ENCODE measurements at places on chromosomes 3 and 15.
A peak's percentile ranks its signal among the peaks of the same experiment; 100 is the strongest.

GRCh38 chr3:142705198-142705597 is 18.6 kb upstream of the TRPC1 start:
- peak; percentile 52 for DNase-seq

GRCh38 chr3:77329116-77329515 is 289.2 kb downstream of the ROBO2 start:
- DNase-seq = no peak

DNA sequence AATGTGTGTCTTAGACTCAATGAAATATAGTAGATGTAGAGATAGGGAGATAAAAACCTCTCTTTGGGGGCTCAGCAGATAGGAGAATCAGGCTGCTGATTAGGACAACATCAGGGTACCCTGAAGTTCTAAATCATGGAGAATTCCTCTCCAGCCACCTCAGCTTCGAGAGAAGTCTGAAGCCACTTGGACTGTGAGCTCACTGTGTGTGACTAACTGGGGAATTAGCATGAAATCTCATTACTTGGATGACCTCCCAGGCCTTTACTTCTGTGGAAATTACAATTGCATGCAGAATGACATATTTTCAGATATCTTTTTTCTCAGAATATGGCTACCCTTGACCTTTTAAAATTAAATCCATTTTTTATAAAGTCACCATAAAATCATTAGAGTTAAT is 128.0 kb upstream of the MRPL3 start:
- no peak for DNase-seq

DNA sequence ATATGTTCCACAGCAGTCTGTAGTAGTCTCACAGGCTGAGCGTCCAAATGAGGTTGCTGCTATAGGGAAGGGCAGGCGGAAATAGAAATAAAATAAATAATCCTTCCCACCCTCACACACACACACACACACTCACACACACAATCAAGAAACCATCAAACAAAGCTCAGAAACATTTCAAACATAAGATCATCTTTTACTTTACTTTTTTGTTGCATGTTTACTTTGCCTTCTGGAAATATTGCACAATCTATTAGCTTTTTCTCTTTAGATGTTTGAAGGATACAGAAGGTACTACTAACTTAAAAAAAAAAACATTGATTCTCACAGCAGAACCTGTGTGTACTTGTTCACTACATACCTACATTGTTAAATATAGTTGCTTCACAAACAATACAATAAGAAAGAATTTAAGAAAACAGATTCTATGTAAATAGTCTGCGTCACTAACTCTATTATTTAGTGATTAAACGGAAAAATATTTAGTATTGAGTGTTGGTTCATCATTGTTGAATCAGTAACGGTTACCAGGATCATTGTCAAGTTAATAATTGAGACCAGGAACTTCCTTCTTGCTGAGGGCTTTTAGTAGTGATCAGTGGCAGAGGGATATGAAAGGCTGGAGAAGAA is 20.5 kb downstream of the ALCAM start:
- DNase-seq = no peak

GRCh38 chr15:59654046-59654445 is 3.3 kb downstream of the GTF2A2 start:
- DNase-seq = no peak

DNA sequence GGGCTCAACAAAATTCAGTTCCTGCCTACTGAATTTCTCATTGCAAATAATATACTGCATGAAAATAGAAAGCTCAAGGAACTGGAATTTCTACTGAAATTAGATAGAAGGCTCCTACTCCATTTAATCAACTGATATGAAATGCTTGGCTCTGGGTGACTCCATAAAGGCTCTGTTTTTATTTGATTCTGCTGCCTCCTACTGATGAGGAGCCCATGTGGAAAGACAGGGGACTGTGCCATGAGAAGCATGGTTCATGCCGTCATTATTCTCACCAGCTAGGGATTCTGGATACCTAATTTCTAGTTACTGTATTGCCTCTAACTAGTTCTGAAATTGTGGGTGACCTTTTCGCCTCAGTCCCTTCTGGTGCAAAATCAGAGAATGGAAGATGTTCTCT is 366.2 kb upstream of the DPH6 start:
- DNase-seq = no peak

GRCh38 chr3:8442993-8443650 is 58.5 kb upstream of the LMCD1 start:
- DNase-seq = no peak

GRCh38 chr3:153925841-153926514 is 195.2 kb upstream of the ARHGEF26 start:
- no peak for DNase-seq

- DNase-seq = no peak
Observed at GRCh38 chr15:82307714-82308081, 41.6 kb downstream of the GOLGA6L10 start.

DNA sequence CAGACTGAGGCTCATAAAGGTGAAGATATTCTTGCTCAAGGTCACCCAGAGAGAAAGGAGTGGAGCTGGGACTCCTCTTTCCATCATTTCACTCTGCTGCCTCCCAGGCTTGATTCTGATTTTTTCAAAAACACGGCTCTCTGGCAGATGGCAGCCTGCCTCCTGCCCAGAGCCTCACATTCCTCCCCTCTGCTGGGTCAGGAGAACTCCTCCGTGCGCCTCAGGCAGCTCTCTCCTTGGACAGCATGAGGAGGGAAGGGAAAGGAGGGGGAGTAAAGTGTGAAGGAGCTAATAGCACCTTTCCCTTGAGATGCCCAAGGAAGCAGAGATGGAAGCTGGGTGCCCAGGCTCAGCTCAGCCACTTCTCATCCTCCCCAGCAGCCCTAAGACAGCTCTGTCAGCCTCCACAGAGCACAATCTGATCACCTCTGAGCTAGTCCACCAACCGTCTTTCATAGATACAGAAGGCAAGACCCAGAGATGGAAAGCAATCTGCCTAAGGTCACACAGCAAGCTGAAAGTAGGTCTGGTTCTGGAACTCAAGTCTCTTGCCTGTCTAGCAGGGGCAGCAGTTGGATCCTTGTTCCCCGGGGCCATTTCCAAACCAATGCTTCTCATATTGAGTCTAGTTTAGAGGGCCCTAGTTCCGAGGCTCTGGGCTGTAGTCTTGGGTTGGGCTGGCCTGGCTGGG is 3.5 kb downstream of the RLBP1 start:
- DNase-seq = no peak

DNA sequence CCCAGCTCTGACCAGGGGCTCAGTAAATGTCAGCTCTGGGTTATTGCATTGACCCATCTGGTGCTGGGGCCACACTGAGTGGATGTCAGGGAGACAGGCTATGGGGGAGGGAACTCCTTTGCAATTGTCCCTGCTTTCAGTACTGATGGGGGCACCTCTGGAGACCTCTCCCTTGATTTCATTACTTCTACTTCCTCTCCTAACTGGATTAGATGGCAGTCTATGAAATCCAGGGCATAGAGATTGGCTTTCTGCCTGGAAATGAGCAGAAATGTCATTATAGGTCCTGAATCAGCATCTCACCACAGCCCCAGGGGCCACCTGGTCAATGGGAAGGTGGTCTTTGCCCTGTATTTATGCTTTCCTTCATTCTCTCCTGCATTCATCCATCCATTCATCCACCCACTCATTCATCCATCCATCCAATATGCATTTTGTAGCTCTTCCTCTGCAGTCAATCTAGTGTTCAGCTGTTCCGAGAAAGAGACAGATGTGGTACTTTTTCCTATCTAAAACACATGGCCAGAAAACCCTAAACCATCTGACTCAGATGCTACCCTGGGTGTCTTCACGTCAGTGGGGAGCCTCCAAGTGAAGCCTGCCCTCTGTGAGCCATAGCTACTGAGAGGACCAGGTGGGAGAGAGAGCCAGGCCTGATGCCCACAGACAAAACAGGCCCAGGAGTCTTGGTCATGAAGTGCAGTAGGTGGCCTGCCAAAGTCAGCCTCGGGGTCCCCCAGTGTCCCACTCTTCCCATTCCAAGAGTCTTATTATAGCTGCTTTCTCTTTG is 57.1 kb downstream of the CCDC33 start:
- no peak for DNase-seq

DNA sequence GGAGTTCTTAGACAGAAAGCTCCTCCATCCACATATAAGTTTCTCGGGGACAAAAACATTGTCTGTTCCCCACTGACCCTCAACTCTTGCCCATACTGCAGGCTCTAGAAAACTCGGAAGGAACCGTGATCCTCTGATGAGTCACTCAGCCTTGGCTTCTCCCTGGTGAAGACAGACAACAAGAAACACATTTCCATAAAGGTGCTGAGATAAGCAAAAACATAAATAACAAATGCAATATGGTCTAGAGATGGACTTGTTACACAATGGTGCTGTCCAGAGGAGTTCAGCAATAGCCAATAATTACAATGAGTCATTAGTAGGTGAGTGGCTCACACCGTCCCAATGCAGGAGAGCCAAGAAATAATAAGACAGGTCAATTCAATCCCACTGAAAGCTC is 43.7 kb downstream of the MAGI1 start:
- no peak for DNase-seq

DNA sequence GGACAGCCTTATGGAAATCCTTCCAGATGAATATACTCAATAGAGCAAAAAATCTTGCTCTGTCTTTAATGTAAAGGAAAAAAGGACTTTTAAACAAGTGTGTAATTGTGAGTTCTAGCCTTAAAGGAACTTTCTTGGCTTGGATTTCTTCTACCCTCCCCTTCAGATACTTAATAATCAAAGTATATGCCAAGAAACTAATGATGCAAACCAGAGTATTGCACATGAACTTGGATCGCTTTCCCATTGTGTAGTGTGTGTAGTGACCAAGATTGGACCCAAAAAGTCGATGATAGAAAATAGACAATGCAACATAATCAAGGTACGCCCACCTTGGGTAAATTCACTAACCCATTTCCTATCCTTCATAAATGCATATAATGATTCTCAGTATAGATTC is 123.8 kb downstream of the TIGIT start:
- DNase-seq = no peak

DNA sequence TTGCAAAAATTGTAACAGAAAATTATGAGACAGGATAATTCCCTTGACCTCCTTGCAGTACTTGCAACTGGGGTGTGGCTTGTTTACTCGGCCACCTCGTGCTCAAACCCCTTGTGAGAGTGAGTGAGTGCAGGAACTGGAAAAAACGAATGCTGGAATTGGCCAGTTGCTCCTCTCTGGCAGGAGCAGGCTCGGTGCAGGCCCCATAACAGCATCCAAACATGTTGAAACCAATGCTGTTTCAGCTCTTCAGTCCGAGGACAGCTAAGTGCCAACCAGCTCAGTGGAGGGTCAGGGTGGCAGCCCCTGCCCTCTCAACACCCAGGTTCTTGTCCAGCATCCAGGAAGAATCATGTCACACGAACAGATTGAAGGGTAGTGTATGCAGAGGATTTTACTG is 36.9 kb downstream of the METTL6 start:
- no peak for DNase-seq

- no peak for DNase-seq
Observed at GRCh38 chr15:43132830-43133429, 456 bp upstream of the TMEM62 start.

GRCh38 chr3:45462522-45463265 is 74.3 kb downstream of the LARS2 start:
- DNase-seq = no peak

DNA sequence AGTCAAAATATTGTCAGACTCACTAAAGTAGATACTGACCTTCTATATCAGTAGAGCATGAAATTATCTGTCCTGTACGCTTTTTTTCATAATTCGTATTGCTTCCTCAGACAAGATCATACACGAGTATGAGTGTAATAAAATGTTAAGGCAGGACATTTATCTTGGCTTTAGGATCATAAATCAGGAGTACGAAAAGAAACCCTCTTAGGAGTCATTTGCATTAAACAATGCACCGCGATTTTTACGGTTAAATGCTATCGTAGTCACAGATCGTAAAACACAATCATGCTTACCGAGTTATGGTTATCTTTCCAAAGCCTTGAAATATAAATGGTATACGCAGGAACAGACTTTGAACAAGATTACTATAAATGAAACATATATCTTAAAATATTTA is 510.3 kb upstream of the ROBO1 start:
- no peak for DNase-seq

- no peak for DNase-seq
Observed at GRCh38 chr3:188053036-188053340, 101.0 kb upstream of the LPP start.

DNA sequence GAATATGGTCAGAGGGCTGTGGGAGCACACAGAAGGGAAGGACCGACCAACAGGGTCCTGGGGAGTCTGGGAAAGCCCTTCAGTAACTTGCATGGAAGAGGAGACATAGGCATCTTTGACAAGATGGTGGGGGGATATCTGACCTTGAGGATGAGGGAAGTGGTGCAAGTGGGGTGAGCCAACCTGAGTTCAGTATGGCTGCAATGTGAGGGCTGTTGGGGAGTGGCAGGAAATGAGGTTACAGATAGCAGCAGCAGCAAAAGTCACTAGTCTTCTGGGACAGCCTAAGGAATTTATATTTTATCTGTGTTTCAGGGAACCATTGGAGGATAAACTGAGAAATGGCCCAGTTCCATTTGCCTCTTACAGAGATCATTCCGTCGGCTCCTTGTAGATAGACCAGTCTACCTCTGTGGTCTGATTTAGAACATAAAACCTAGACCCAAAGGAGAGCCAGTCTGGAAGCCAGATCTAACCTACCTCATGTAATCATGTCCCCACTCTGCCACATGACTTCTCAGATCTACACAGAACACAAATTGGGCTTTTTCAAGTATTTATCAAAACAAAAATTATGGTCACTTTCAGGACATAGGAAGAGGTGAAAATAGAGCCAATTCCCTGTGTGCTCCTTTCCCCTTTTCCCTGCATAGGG is 75.6 kb downstream of the ST6GAL1 start:
- DNase-seq = no peak

GRCh38 chr3:6679510-6679909 is 181.4 kb upstream of the GRM7 start:
- DNase-seq = no peak

DNA sequence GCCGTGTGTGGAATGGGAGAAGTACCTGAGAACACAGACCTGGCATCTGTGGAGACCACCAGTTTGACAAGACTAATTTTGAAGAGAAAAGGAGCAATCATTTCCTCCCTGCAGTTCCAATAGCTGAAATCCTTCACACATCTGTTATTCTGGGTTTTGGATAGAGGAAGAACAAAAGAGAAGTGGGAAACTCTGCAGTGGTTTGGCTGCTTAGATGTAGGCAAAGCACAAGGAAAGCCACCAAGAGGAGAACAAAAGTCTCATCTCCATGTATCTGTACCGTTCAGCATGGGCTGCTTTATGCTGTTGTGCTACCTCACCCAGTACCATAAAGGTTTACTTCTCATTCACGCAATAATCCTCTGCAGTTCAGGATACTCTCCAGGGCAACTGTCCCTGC is 153.1 kb upstream of the COL8A1 start:
- DNase-seq = no peak

GRCh38 chr3:71564361-71564760 is 19.2 kb downstream of the FOXP1 start:
- DNase-seq = no peak

- no peak for DNase-seq
Observed at GRCh38 chr15:91553196-91553854, 300.2 kb upstream of the SLCO3A1 start.

GRCh38 chr15:42085236-42085605 is 9.1 kb downstream of the PLA2G4D start:
- DNase-seq = no peak
